Hematopoietic multipotent progenitor cell treated with erythropoietin and hydrocortisone succinate and interleukin-3 and kit ligand, for 4 days (in vitro differentiated cells): ENCODE measurements at places on chromosomes 6 and 20.

- DNase-seq, result no peak
Observed at GRCh38 chr6:34066218-34066571, 79.7 kb downstream of the GRM4 start.

DNA sequence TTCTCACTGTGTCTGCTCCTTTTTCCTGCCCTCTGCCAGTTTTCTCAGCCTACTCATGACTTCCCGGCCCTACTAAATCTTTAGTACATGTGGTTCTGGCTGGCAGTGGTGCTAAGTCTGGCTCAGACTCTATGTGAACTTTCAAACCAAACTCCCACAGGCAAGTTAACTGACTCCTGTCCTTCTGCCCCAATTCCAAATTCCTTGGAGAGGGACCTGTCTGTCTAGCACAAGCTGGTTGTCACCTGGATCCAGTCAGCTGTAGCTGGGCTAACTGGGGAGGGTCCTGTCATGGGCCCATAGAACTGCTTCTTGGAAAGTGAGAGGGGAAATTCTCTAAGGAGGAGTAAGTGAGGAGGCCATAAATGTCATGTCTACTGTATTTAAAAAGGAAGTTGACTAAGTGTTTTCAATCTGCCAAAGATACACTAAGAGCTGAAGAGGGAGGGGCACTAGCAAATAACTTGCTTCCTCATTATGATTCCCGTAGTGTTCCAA is 240.1 kb downstream of the KCNQ5 start:
- DNase-seq, result peak; percentile 49

- no peak for DNase-seq
Observed at GRCh38 chr6:135351635-135352034, 145.9 kb downstream of the AHI1 start.

DNA sequence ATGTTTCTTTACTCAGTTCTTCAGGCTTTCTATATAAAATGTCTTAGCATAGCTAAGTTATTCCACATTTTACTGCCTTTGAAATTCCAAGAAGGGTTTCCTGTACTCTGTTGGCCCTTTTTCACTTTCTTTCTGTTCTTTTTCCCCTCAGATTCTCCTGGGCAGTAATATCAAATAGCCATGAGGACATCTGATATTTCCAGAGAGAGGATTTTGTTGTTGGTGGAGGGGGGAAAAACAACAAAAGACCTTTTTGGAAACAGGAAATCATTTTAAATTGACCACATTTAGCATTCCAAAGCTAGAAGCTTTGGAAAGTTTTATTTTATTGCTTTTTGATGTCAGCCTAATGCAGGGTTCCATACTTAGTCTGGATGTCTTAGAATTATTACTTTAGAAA is 445.4 kb downstream of the GJA1 start:
- no peak for DNase-seq

DNA sequence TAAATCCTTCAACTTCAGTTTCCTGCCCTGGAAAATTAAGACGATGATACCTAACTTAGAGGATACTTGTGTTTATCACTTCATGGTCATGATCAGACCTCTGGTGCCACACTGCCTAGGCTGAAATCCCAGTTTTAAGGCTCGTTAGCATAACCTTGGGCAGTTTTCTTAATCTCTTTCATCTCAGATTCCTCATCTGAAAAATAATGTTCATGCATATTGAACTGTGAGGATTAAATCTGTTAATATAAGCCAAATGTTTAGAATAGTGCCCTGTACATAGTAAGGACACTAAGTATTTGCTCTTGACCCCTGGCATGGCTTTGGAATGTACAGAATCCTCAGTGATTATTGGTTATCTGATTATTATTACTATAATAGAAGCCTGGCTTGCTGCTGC is 79.7 kb downstream of the OGFRL1 start:
- no peak for DNase-seq

DNA sequence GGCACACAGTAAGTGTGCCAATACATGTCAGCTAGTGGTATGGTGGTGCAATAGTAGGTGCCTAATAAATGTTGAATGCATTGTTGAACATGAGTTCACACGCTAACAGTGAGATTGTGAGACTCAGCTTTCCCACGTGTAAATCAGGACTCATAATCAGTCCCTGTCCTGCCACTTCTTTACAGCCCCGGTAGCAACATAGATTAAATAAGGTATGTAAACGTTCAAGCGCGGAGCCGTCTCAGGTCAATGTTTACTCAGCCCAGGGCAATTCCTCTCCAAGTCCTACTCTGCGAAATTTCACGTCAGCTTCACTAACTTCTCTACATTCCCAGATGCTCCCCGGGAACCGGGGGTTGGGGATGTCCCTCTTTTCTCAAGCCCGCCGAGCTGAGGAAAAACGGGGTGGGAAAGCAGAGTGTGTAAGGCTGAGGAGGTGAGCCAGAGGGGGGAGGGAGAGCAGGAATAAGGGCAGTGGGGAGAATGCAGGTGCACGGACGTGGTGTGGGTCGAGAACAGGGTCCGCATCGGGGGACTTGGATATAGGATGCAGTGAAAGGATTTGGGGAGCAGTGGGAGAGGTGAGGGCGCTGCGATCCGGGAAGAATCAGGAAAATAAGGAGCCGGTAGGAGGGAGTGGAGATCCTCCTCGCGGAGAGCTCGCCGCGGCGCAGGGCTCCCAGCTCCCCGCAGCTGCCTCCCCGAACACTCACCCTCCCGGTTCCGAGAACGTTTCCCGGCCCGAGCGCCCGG is 544 bp upstream of the TP53INP2 start:
- peak; percentile 40 for DNase-seq
